Progenitor cell of endocrine pancreas (in vitro differentiated cells): ENCODE measurements at places on chromosomes 5 and 9.

- DNase-seq, result no peak
- H3K4me1 ChIP-seq, result no peaks in the 10 kb centered on the region
Measured at GRCh38 chr9:99953861-99954507, 47.5 kb downstream of the STX17 start.

GRCh38 chr9:135612981-135613910 lies 26.1 kb downstream of the GLT6D1 start:
- DNase-seq, result no peak
- no peak overlapping the region for H3K4me3 ChIP-seq
- peaks cover 6% of the 10 kb centered on the region for H3K27me3 ChIP-seq
- H3K4me1 ChIP-seq, result no peaks in the 10 kb centered on the region

- H3K27me3 ChIP-seq, result no peaks in the 10 kb centered on the region
- no peak overlapping the region for H3K4me3 ChIP-seq
- H3K4me1 ChIP-seq, result peaks cover 8% of the 10 kb centered on the region
Measured at GRCh38 chr5:118614731-118615456, 373.5 kb downstream of the DTWD2 start.

- peaks cover 16% of the 10 kb centered on the region for H3K36me3 ChIP-seq
- no peak overlapping the region for H3K4me3 ChIP-seq
- H3K4me1 ChIP-seq, result no peaks in the 10 kb centered on the region
- H3K27me3 ChIP-seq, result no peaks in the 10 kb centered on the region
Measured at GRCh38 chr9:13213337-13213736, 66.2 kb downstream of the MPDZ start.

- peaks cover 32% of the 10 kb centered on the region for H3K36me3 ChIP-seq
- H3K27me3 ChIP-seq, result no peaks in the 10 kb centered on the region
- no peak for DNase-seq
- no peak overlapping the region for H3K4me3 ChIP-seq
- H3K4me1 ChIP-seq, result no peaks in the 10 kb centered on the region
Measured at GRCh38 chr9:114033397-114034103, 44.5 kb downstream of the AMBP start.

- DNase-seq, result no peak
- H3K27ac ChIP-seq, result peak overlapping the region; percentile 98
- peak overlapping the region; percentile 80 for H3K4me3 ChIP-seq
- H3K36me3 ChIP-seq, result peaks cover 66% of the 10 kb centered on the region
- H3K27me3 ChIP-seq, result no peaks in the 10 kb centered on the region
Measured at GRCh38 chr5:141135718-141136266, 786 bp downstream of the PCDHB5 start.

- H3K4me3 ChIP-seq, result no peak overlapping the region
- no peaks in the 10 kb centered on the region for H3K27me3 ChIP-seq
- H3K36me3 ChIP-seq, result peaks cover 1% of the 10 kb centered on the region
Measured at GRCh38 chr5:78594610-78595457, 53.7 kb downstream of the LHFPL2 start.

GRCh38 chr5:53099546-53099945 lies 10.0 kb downstream of the MOCS2 start:
- H3K27me3 ChIP-seq, result no peaks in the 10 kb centered on the region
- H3K36me3 ChIP-seq, result peaks cover 12% of the 10 kb centered on the region
- DNase-seq, result no peak

GRCh38 chr5:107469485-107470294 lies 201.0 kb downstream of the EFNA5 start:
- peaks cover 39% of the 10 kb centered on the region for H3K4me1 ChIP-seq
- no peak overlapping the region for H3K4me3 ChIP-seq
- DNase-seq, result no peak
- H3K27me3 ChIP-seq, result no peaks in the 10 kb centered on the region

- H3K4me3 ChIP-seq, result peak overlapping the region; percentile 52
- DNase-seq, result no peak
- H3K4me1 ChIP-seq, result peaks cover 33% of the 10 kb centered on the region
- peak overlapping the region; percentile 67 for H3K27ac ChIP-seq
- peaks cover 11% of the 10 kb centered on the region for H3K27me3 ChIP-seq
Measured at GRCh38 chr9:134323741-134324358, 2.4 kb upstream of the RXRA start.

- H3K27ac ChIP-seq, result no peak overlapping the region
- peaks cover under 1% of the 10 kb centered on the region for H3K4me1 ChIP-seq
Measured at GRCh38 chr9:76218886-76219445, 175.3 kb downstream of the RFK start.

- no peaks in the 10 kb centered on the region for H3K36me3 ChIP-seq
- H3K4me1 ChIP-seq, result peaks cover under 1% of the 10 kb centered on the region
- DNase-seq, result no peak
- no peak overlapping the region for H3K27ac ChIP-seq
- no peak overlapping the region for H3K4me3 ChIP-seq
Measured at GRCh38 chr5:145163876-145164275, 671.3 kb downstream of the PRELID2 start.

GRCh38 chr5:33043343-33043997 lies 332.3 kb downstream of the NPR3 start:
- H3K36me3 ChIP-seq, result no peaks in the 10 kb centered on the region
- no peak for DNase-seq
- H3K4me1 ChIP-seq, result no peaks in the 10 kb centered on the region
- H3K27me3 ChIP-seq, result no peaks in the 10 kb centered on the region
- no peak overlapping the region for H3K27ac ChIP-seq
- no peak overlapping the region for H3K4me3 ChIP-seq

GRCh38 chr5:5609935-5610334 lies 187.5 kb downstream of the ICE1 start:
- no peak overlapping the region for H3K4me3 ChIP-seq
- no peak for DNase-seq
- no peaks in the 10 kb centered on the region for H3K4me1 ChIP-seq
- peaks cover 6% of the 10 kb centered on the region for H3K27me3 ChIP-seq

GRCh38 chr5:157993201-157993600 lies 134.3 kb upstream of the CLINT1 start:
- no peak overlapping the region for H3K4me3 ChIP-seq
- H3K27ac ChIP-seq, result no peak overlapping the region
- H3K27me3 ChIP-seq, result no peaks in the 10 kb centered on the region

- H3K4me3 ChIP-seq, result no peak overlapping the region
- DNase-seq, result no peak
- H3K36me3 ChIP-seq, result no peaks in the 10 kb centered on the region
Measured at GRCh38 chr5:108669462-108669861, 78.2 kb upstream of the FER start.

DNA sequence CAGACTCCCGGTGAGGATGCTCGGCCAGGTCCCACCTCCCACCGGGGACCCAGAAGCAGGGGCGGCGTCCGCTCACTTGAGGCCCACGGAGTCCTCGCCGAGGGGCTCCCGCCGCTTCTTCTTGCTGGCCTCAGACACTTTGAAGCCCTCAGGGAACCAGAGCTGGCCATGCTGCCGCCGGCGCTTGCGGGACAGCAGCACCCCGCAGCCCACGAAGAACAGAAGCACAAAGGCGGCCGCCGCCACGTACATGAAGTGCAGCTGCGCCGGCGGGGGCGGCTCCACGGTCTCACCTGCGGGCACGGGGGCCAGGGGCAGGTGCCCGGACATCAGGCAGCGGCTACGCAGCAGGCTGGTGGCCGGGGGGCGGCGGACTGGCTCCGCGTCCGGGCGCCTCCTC lies 19.4 kb upstream of the SEC16A start:
- H3K4me1 ChIP-seq, result no peaks in the 10 kb centered on the region
- no peak overlapping the region for H3K27ac ChIP-seq
- no peaks in the 10 kb centered on the region for H3K27me3 ChIP-seq

GRCh38 chr9:136947955-136948510 lies 3.0 kb downstream of the C8G start:
- H3K27me3 ChIP-seq, result no peaks in the 10 kb centered on the region
- peak overlapping the region; percentile 69 for H3K27ac ChIP-seq
- peaks cover 2% of the 10 kb centered on the region for H3K4me1 ChIP-seq
- DNase-seq, result no peak

- no peak for DNase-seq
- H3K27ac ChIP-seq, result no peak overlapping the region
- H3K4me3 ChIP-seq, result peak overlapping the region; percentile 67
- H3K27me3 ChIP-seq, result no peaks in the 10 kb centered on the region
- peaks cover 16% of the 10 kb centered on the region for H3K4me1 ChIP-seq
- no peaks in the 10 kb centered on the region for H3K36me3 ChIP-seq
Measured at GRCh38 chr9:100597236-100597635, 19.4 kb downstream of the CAVIN4 start.

- no peaks in the 10 kb centered on the region for H3K27me3 ChIP-seq
- no peak for DNase-seq
- H3K4me1 ChIP-seq, result peaks cover 2% of the 10 kb centered on the region
Measured at GRCh38 chr5:64301566-64301965, 135.9 kb downstream of the RNF180 start.

- peak overlapping the region; percentile 53 for H3K27ac ChIP-seq
- no peak for DNase-seq
- no peak overlapping the region for H3K4me3 ChIP-seq
- H3K4me1 ChIP-seq, result peaks cover 33% of the 10 kb centered on the region
- H3K36me3 ChIP-seq, result no peaks in the 10 kb centered on the region
Measured at GRCh38 chr5:62310426-62311143, 4.6 kb downstream of the KIF2A start.

DNA sequence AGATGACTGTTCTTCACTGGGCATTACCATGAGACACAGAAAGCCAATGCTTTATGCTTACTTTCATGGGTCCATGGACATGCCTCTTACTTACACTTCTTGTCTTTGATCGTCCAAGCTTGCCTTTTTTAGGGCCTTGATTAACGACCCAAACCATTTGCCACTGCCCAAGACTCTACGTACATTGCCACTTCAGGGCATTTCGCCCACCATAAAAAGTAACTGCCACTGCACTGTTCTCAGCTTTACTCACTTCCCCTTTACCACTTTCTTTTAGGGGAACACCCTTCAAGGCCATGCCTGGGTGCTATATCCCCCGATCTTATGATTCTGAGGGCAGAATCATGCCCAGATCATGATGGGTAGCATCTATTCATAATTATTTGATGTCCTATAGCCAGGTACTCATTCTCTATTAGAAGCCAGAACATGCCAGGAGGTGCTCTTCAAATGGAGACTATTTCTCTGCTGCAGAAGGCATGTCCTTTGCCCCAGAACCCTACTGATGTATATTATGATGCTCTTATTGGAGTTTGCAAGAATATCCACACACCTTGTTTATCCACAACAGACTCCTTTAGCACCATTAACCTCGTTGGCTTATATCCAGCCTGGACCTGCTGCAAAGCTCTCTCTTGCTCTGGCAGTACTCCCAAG lies 64.1 kb upstream of the RAD23B start:
- no peak overlapping the region for H3K4me3 ChIP-seq
- no peaks in the 10 kb centered on the region for H3K27me3 ChIP-seq
- H3K36me3 ChIP-seq, result no peaks in the 10 kb centered on the region
- no peak overlapping the region for H3K27ac ChIP-seq

GRCh38 chr9:116100711-116101121 lies 52.9 kb upstream of the PAPPA start:
- no peak overlapping the region for H3K27ac ChIP-seq
- no peak for DNase-seq
- no peaks in the 10 kb centered on the region for H3K36me3 ChIP-seq
- no peak overlapping the region for H3K4me3 ChIP-seq
- peaks cover 2% of the 10 kb centered on the region for H3K27me3 ChIP-seq
- H3K4me1 ChIP-seq, result no peaks in the 10 kb centered on the region

DNA sequence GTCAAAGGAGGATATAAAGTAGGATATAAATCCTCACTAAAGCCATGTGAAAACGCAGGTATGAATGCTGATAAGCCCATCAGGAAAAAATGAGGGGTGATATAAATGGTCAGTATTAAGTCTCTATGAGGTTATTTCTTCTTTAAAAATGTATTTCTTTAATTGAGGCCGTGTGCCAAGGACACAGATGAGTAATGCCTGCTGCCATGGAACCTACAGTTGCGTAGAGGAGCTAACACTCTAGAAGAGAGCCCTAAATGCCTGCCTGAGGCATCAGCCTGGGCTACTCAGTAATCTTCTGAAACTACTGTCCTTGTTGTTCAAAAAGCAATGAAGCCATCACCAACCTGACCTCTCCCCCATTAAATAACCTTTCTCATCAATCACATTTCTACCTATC lies 84.9 kb downstream of the KLHL3 start:
- H3K4me1 ChIP-seq, result no peaks in the 10 kb centered on the region
- DNase-seq, result no peak

- no peaks in the 10 kb centered on the region for H3K27me3 ChIP-seq
- no peak for DNase-seq
- H3K36me3 ChIP-seq, result peaks cover 5% of the 10 kb centered on the region
- H3K27ac ChIP-seq, result peak overlapping the region; percentile 39
Measured at GRCh38 chr5:145976431-145977155, 40.2 kb downstream of the SH3RF2 start.

DNA sequence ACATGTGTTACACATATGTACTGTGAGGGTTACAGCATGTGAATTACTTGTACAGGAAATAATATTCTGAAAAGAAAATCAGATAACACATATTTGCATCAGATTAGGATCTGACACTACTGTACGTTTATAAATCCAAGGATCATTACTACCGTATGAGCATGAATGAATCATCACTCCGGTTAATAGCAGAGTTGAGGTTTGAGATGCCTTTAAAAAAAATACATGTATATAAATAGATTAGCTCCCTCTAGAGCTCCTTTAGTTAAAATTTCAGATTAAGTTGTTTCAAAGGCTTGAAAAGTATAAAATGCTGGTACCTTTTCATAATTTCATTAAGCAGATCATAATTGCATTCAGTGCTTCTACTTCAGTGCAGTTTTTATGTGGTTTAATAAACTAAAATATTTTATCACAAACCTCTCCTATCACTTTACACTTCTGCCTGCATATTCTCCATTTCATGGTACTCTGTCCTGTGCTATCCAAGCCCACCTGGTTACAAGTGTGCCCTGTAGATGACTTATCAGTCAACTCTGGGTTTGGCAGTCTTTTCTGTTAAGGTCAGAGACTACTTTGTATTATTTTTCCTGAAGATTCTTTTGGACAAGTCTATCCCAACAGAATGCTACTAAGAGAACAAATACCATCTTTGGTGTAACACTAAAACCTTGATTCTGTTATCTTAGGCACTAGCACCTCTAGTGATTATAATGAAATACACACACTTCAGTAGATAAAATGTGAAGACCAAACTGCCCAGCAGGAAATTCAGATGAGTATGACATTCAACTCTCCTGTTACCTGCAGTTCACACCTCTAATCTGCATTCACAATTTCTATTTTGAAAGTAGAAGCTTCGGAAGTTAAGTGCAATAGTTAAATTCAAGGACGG lies 48.0 kb upstream of the POU5F2 start:
- H3K27me3 ChIP-seq, result no peaks in the 10 kb centered on the region
- H3K4me1 ChIP-seq, result peaks cover 22% of the 10 kb centered on the region
- H3K4me3 ChIP-seq, result no peak overlapping the region
- no peak overlapping the region for H3K27ac ChIP-seq

GRCh38 chr9:78525986-78526560 lies 229.1 kb downstream of the PSAT1 start:
- DNase-seq, result no peak
- H3K4me1 ChIP-seq, result no peaks in the 10 kb centered on the region
- no peaks in the 10 kb centered on the region for H3K27me3 ChIP-seq
- no peak overlapping the region for H3K27ac ChIP-seq
- H3K4me3 ChIP-seq, result no peak overlapping the region
- peaks cover 4% of the 10 kb centered on the region for H3K36me3 ChIP-seq
